Posterior cingulate gyrus (tissue), 11 donors: ENCODE measurements at places on chromosomes 16 and 17.

DNA sequence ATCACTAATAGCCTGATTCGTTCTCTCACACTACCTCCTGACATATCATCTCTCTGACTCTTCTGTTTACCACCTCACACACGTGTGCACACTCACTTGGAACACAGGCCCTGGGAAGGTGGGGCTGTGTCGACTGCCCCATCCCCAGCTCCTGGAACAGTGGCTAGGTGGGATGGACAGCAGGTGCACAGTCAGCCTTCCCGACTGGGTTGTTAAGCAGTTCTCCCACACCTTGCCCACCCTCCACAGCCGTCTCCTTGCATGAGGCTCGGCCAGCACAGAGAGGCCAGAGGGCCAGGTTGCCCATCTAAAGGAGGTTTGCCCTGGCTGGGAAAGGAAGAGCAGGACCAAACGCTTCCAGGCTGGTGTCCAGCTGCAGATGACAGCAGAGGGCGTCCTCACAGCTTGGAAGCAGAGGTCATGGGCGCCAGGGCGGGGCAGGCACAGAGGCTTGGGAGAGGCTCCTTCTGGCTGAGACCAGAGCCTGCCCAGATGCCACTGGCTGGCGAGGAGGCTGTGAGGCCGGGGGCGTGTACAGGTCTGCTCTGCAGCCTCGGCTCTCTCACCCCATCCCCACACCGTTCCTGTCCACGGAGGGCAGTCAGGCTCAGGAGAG, 92.8 kb downstream of the AMFR start:
- peak; percentile 64 for DNase-seq

DNA sequence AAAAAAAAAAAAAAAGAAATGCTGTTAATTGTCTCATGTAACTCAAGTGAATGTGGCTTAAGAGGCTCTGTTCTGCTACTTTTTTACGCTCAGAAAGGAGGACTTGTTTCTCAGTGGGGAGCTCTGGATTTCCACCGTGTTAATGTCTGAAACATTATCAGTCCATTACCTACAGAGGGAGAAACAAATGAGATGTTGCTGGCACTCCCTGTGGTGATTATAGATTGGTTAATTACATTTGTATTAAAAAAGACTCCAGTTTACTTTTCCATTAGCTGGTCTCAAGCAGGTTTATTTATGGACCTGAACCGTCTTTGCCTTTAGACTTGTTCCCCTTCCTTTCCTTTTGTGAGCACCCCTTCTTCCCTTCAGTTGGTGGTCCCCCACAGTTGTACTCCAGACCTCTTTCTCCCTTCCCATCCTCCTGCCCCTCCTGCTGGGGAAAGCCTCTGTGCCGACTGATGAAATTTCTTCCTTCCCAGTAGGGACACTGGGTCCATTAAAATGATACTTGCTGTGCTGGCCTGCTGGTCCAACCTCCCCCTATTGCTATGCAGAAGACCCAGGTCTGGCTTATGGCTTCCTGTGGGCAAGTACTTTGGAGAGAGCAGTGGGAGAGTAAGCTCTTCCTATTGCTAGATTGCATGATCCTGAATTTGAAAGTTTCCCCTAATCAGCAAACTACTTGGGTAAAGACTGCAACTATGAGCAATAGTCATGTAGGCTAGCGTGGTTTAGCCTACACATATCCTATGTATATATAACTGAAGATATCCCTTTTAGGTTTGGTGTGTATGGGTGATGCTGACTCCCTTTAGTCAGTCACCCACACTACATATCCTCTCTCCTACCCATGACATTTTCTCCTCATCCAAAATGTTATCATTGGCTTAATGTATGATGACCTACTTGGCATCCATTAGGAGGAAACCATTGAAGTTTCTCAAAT, 8.1 kb downstream of the CDC6 start:
- DNase-seq: no peak

DNA sequence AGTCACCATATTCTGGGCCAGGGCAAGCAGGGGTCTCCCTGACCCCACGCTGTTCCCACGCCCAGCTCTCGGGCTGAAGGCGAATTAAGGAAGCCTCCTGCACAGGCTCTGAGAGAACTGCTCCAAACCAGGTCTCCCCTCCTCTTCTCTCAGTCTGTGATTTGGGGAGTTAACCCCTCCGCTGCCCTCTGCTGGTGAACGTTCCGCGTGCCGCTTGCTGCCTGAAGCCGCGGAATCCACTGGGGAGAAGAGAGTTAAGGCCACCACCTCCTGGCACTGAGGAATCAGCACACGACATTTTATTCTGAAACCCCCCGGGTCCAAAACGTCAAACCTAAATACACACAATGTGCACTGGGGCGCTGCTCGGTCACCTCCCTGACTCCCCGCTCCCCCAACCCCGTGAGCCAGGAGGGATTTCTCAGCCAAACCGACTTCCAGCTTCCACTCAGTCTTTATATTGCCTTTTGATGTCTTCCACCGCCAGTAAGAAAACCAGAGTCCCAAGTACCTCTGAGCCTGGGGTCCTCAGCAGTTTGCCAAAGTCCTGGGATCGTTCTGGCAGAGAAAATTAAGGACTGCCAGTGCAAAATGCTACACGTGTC, 54.4 kb upstream of the RCVRN start:
- DNase-seq: peak; percentile 76

DNA sequence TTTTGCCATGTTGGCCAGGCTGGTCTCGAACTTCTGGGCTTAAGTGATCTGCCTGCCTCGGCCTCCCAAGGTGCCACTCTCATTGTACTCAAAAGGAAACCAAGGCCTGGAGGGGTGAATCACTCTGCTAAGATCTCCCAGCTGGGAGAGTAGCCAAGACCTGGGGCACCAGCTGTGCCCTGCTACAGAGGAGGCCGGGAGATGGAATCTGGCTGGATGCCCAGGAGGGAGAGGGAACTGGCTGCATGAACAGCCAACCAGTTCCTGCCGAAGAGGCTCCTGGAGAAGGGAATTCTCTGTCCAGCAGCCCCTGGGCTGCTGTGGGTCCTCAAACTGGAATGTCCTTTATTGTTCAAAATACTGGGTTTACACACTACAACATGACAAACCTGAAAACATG, 238.7 kb upstream of the CIBAR2 start:
- peak; percentile 95 for DNase-seq

DNA sequence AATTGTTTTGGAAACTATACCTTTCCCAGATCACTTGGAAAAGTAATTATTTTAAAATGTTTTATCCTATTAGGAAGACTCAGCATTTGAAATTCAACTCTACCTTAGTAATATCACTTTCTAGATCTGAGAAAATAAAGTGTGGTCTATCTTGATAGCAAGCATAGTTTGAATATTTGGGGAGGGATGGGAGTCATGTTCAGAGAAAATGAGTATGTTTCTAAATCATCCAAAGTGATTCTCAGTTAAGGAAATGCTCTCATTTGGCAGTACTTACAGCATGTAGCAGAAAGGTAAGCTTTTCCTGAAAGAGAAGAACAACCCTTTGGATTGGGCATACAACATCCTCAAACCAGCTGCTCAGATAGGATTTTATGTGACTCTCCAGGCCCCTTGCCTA, 6.9 kb downstream of the C17orf75 start:
- DNase-seq: no peak

- DNase-seq: peak; percentile 84
These were observed 85.5 kb upstream of the DOC2B start for GRCh38 chr17:266701-267667.

- no peak for DNase-seq
These were observed 1.4 kb downstream of the LIG3 start for GRCh38 chr17:34981538-34982241.

- no peak for DNase-seq
These were observed 193.5 kb downstream of the MAF start for GRCh38 chr16:79407005-79407404.

- no peak for DNase-seq
These were observed 896.2 kb downstream of the CDH11 start for GRCh38 chr16:64225696-64226095.

DNA sequence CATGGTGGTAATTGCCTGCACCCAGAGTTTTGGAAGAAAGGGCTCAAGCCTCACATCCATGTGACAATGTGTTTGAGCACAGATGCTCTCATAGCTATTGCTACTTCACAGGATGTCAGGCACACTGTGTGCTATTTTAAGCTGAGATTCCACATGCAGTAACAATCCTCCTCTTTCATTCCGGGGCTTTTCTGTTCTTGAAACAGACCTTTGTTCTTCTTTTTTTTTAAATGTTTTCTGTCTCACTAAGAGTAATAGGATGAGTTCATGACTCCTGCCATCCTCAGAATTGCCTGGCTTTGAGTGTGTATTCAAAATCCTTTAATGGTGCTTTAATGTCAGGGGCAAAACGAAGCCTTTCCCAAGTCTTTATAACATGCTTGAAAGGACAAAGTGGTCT, 198.9 kb downstream of the ABCC12 start:
- no peak for DNase-seq

DNA sequence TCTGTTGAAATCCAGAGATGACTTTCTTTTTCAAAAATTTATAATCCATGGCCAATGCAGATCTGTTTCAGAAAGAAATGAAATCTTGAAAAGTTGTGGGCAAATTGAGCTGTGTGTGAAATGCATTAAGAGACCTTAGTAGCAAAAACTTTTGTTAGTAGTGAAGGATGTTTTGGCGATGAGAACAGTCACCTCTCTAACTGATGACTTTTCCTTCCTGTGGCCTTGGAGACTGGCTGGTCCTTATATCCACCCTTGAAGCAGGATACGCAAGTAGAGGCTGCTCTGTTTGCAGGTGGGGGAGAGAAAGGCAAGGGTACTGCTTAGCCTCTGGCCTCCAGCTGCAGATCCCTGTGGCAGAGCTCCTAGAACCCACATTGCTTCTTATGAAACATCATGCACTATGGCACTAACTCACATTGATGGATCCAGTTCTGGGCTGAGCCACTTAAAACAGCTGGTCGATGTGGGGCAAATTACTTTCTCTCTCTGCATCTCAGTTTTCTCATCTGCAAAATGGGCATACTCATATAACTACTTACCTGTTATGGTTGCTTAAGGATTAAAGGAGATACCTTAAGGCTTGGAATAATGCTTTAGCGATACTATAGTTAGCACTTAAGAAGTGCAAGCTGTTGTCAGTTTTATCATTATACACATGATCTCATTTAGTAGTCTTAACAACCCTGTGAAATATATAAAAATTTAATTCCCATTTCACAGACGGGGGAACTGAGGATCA, 89.3 kb downstream of the SDR42E1 start:
- no peak for DNase-seq

- DNase-seq: no peak
These were observed 821 bp downstream of the C16orf86 start for GRCh38 chr16:67667453-67667816.

GRCh38 chr16:75262104-75262799, 10.8 kb upstream of the BCAR1 start:
- no peak for DNase-seq

GRCh38 chr16:82024316-82024715, 10.7 kb upstream of the HSD17B2 start:
- DNase-seq: no peak

GRCh38 chr17:76867578-76868175, 527 bp upstream of the MGAT5B start:
- DNase-seq: peak; percentile 36

DNA sequence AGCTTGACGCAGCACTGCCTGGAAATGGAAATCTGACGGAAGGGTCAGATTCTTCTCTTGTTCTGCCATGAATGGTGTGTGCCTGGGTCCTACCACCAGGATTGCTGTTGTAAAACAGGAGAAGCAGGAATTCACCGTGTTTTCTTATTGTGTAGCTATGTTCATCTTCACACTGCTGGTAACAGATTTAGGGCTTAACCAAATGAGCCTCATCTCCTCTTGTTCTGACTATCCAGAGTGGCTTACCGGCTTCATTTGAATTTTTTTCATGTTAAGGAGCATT, 97.3 kb upstream of the CHMP6 start:
- DNase-seq: no peak

DNA sequence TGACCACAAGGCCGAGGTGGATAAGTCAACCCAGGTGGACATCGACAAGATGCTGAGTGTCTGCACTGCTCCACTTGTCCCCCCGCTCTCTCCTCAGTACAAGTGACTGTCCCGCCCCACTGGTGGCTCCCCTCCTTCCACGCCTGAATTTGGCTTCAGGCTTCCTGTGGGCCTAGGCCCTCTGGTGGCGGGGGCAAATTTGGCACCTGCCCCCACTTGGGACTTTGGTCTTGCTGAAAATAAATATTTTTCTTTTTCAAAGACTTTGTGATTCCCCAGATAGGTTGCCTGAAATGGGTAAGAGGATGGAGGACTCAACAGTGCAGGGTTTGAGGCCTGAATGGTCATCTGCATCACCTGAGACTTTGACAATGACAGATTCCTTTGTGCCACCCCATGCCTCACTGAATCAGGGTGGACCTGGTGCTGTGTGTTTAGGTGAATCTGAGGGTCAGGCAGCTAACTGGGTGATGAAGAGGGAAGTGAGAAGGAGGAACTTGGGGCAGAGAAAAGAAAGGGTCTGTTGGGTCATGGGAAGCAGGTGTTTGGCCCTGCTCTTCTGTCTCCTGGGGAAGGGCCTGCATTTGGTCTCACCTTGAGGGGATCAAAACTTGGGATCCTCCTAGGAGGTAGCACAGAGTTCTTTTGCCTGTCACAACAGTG, 2.0 kb downstream of the C16orf86 start:
- no peak for DNase-seq

GRCh38 chr16:75292691-75293090, 41.3 kb upstream of the BCAR1 start:
- no peak for DNase-seq

DNA sequence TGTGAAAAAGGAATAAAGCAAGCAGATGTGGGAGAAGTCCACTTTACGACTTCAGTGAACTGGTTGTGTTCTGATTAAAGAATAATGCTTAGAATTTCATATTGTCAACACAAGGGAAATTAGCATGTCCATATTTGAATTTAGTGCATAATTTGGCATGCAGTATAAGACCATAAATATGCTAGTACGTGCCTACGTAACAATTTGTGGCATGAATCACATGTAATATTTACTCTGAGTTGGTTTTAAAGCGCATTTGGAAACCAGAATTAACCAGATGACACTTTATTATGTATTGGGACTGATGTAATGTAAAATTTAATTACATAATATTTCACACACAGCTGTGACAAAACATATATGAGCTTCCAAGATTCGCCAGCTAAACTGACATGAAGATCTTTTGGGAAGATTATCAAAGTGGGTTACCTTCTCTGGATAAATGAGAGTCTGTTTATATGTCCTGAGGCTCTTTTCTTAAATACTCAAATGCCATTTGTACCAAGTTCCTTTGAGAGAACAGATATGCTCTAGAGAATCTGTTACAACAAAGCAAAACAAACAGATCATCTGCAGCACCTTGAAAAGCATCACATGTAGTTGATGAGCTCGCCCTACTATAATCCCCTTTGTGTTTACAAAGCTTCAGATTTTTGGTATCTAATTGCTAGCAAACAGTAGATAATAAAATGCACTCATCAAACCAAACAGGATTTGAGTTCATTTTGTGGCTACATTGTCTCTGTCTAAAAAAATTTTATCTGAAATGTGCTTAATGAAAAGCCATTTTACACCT, 1468.6 kb downstream of the CDH11 start:
- no peak for DNase-seq

DNA sequence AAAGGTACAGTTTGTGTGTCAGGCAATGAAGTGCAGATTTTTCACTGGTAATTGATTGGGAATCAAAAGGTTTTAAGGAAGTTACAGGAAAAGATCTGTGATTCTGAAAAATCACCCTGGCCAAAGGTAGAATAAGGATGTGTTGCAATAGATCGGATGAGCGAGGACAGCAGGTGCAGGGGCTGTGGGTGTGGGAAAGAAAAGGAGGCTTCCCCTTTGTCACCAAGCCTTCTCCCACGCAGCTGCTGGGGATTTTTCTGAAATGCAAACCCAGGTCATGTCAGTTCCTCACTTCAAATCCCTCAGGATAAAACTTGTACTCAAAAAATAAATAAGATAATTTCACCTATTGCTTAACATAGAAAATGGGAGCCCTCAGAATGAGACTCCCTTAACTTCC, 47.9 kb upstream of the ARHGAP17 start:
- no peak for DNase-seq
